ENCODE measurements at places on chromosomes 11 and 22.

DNA sequence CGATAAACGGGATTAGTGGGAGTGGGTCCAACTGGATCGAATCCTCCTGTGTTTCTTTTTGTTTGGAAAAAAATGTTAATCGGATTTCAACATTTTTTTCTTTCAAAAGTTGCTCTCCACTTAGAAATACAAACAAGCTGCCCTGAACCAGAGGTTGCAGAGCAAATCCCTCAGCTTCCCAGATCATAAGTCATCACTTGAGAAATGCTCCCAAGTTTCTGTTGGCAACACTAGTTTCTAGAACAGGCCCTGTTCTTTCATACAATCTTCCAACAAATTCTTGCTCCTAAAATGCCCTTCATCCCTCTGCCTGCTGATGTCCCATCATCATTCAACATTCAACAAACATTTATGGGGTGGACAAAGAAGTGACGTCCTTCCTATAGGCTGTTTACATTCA lies 1.3 kb upstream of the MLC1 start:
- no peak for DNase-seq

- no peak for DNase-seq
These were observed 30.4 kb upstream of the MICAL2 start for GRCh38 chr11:12079726-12080556.

- DNase-seq = no peak
These were observed 24.9 kb downstream of the IMMP1L start for GRCh38 chr11:31484497-31484896.

DNA sequence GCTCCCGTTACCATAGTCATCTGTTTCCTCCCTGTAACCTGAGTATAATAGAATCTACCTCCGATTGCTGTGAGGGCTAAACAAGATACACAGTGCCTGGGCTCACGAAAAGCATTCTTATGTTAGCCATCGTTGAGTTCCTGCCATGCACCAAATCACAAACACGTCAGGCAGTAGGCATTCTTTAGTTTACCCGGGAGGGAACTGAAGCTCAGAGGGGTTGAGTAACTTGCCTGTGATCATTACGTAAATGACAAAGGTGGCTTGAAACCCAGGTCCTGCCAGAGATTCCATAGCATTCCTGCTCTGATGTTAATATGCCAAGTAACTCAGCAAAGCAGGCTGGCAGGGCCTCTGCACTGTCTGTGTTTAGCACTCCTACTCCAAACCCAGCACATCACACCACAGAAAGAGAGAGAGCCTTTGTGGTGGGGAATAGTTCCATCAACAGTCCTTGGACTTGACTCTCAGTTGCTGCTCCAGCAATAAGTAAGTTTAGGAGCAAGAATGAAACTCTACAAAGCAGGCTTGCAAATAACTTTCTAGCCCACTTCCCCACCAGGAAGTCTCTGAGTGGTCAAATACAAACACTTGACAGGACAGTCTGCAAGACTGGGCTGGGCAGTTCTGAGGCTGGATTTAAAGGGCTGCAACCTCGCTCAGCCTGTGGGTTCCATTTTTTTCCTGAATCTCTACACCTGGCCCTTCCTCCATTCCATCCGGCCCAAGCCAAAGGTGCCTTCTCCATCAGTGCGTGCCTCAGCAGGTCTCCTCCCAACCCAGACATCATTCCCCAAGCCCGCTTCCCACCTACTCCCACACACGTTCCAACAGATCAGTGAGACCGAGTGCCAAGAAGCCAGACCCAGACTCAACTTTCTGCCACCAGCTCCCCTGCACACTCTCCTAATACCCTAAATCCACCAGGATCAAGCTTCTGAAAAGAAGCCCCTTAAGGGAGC lies 1.1 kb downstream of the SCN2B start:
- DNase-seq = no peak

- DNase-seq = no peak
These were observed 43.3 kb upstream of the PAK1 start for GRCh38 chr11:77517226-77517625.

GRCh38 chr11:75653532-75653931 lies 15.3 kb downstream of the MAP6 start:
- DNase-seq = no peak

DNA sequence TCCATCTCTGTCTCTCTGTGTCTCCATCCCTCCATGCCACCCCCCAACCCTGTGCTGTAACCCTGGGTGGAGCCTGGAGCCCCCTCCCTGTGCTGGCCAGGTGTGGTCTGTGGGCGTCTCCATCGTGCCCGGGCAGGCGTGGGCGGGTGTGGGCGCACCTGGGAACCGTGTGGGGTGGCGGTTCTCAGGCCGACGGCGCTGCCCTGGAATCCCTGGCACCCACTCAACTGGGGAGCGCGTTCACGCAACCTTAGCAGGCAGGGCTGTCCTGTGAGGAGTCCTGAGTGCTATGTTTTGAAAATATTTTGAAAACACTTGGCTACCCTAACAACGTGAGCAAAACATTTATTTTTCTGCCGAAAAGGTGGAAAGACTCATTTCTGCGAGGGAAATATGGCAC lies 4.7 kb downstream of the TNNT3 start:
- no peak for DNase-seq

- no peak for DNase-seq
These were observed 8.6 kb upstream of the MTNR1B start for GRCh38 chr11:92960886-92961285.

GRCh38 chr22:21933910-21934309 lies 18.7 kb downstream of the PPM1F start:
- DNase-seq = no peak

Measured in left renal pelvis (tissue), 4 donors.